Upper lobe of left lung (tissue), 6 donors: ENCODE measurements at places on chromosomes 4 and X. TPM values are rescaled to one million over a fixed set of nuclear protein-coding genes. Genes with fewer than 3 reads are reported as not detected.

GRCh38 chrX:9087271-9088040 lies 53.5 kb upstream of the FAM9B start:
- no peak for DNase-seq

DNA sequence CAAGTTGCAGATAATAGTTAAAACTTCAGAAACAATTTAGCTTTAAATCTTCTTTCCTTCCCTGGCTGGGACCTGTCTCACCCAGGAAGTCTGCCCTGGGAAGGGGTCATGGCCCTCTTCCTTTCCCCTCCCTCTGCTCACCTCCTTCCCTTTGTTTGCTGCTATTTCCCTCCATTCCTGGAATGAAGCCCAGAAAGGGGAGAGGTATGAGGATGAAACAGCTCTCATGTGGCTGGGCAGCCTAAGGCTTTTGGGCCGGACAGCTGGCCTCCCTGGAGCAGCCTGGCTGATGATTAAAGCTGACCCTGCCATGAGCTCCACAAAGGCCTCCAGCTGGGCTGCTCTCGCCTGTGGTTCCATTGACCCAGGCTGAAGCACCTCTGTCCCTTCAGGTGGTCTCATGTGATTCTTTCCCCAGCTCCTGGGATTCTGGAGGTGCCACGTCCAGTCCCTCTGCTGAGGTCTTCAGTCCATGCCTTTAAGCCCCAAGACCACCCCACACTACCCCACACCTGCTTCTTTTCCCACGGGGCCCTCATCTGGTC lies 202.1 kb downstream of the PTTG2 start:
- peak; percentile 14 for DNase-seq

DNA sequence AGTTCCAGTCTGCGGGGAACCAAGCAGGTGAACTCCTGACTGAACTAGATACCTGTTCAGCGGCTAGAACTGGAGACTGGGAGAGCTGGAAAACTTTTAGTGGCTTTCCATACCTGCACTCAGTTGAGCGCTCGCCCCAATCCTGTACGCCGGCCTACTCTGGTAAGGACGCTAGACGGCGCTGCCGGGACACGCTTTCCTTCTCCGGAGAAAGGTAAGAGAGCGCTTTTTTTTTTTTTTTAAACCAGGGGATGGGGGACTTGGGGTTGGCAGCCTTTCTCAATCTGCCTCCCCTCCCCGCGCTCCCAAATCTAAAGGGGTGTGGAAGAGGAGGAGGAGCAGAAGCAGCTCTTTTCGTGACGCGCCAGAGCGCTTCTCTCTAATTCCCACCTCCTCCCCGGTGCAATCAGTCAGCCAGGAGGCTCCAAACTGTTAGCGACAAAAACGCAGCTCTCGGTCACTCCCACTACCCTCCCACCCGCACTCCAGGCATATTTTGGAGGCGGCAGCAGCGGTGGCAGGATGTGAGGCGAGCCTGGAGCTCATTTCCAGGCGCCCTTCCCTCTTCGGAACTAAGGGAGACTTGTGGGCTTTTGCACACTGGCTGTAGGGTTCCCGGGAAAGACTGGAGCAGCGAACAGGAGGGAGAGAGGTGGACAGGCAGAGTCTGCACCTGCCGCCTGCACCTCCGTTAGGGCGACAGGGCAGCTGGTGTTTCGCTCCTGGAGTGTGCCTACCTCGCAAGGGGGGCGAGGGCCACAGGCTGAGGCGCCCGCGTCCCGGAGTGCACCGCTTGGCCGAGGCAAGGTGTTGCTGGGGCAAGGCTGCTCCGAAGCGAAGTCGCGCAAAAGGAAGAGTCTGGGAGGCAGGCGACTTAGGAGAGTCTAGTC lies at the start of gene IL1RAPL2:
Gene IL1RAPL2, plus strand, starts transcription at position 409 of the 890 bp plus-strand sequence.
- DNase-seq: peak; percentile 40

The GAGE12E gene
- not detected for total RNA-seq

The TMEM35A gene
- not detected for total RNA-seq

The MEPE gene
- total RNA-seq: not detected

The FGA gene
- 2.9 TPM for total RNA-seq
